PC-3 (cell line): ENCODE measurements at places on chromosomes 5 and 9. TPM values are rescaled to one million over a fixed set of nuclear protein-coding genes. Genes with fewer than 3 reads are reported as not detected.

RETREG1 gene
- total RNA-seq = 1.7 and 8.5 TPM in 2 replicates

DNA sequence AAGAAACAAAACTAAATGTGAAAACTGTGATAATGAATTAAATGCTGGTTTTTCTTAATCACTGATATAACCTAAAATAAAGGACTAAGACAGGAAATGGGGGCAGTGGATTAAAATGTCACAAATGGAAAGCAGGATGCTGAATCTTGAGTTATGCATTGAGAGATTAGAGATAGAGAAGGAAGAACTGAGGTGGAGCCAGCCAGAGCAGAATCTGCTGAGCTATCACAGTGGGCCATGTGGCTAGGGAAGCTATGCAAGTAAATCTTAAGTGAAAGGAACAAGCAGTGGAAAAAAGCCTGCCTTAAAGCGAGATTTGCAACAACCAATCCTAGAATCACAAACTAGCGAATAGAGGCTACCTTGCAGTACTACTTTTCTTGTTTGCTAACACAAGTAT, 188.5 kb upstream of the RASA1 start:
- no peak for DNase-seq

DNA sequence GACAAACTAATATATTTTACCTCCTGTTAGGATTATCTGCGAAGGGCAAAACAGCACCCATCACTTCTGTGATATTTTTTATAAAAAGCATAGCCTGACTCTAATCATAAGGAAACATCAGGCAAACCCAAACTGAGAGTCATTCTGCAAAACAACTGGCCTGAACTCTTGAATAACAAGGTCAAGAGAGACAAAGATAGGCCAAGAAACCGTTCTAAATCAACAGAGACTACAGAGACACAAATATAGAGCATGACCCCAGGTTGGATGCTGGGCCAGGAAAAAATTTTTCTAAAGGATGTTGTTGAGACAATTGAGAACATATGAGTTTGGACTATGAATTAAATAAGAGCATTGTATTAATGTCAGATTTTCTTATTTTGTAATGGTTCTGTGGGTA, 384.9 kb downstream of the NFIB start:
- DNase-seq = no peak

DNA sequence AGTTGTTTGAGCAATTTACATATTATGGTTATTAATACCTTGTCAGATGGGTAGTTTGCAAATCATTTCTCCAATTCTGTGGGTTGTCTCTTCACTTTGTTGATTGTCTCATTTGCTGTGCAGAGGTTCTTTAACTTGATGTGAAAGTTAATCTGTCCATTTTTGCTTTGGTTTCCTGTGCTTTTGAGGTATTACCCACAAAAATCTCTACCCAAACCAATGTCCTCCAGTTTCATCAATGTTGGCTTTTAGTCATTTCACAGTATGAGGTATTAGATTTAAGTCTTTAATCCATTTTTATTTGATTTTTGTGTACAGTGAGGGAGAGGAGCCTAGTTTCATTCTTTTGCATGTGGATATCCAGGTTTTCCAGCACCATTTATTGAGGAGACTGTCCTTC, 82.4 kb downstream of the MRPS30 start:
- DNase-seq = no peak

DNA sequence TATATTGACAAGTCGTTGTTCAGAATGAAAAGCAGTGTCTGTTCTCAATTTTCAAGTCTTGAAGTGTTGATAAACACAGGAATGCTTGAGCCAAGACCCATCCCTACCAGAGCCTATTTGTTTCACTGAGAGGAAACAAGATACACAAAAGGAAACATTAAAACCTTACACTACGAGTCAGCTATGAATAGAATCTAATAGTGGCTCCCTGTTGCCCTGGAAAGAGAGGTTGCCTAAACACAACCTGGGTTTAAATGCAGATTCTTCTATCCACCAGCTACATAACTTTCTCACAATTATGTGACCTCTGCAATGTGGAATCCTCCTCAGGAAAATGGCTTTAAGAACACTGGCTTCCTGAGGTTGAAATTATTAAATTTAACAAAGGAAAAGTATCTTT, 29.1 kb upstream of the BNC2 start:
- DNase-seq = no peak

DNA sequence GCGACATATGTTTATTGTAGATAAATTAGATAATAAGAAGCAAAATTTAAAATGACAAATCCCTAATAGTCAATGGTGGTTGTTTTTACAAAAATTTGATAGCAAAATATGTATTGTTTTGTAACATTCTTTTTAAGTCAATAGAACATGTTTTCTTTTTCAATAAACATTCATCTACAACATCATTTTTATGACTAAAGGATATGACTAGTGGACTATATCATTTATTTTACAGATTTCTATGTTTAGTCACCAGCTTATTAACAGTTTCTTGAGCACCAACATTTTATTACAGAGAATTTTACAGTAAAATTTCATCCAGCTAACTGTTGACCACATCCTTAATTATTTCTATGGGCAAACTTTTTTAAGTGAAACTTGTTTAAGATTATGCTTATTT, 114.7 kb upstream of the IL7R start:
- DNase-seq = peak; percentile 64

DNA sequence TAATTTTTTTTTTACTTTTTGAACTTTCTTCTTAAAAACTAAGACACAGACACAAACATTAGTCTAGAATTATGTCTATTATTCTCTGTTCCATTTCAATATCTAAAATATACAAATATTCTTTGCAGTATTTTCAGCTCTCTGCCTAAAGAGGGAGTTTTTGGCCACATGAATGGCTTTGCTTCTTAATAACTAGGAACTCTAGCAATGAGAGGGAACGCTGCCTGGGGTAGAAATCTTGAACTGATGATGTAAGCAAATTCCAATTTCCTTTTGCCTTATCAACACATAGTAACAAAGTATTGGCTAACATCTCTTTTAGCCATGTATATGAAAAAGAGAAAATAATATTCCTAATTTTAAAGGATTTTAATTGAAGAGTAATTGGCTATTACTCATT, 51.9 kb downstream of the SLC25A46 start:
- DNase-seq = peak; percentile 53

DNA sequence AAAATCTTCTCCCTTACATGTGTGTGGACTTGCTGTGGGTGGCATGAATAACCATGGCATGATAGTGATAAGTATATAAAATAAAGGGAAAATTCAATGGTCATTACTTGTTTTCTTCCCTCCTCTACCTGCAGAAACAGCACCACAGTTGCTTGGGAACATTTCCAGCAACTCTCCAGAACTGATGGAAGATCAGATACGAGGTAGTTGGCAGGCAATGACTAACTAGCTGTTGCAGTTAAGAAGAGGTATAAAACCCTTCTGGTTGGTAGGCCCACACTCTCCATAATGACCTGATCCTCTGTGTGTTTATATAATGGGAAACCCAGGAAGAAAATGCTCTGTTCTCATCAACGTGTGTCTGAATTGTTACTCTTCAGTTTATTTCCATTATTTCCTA, 185.9 kb downstream of the SYK start:
- peak; percentile 14 for DNase-seq
